ENCODE measurements at places on chromosomes 7 and 10.

DNA sequence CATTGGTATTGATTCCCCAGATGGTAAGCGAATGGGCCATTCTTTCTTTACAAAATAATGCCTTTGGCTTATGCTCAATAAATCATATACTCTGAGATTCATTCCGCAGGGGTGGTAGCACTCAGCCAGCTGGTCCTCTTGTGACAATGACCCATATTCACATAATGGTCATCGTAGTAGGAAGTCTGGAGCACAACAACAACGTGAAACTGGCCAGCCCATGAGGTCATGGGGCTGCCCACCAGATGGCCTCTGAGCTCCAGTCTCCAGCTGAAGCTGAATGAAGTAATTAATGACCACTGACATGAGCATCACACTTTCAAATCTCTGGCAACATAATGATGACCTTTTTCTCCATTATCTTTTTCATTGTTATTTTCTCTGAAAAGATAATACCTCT is 42.3 kb upstream of the SORCS1 start:
- no peak for DNase-seq

- no peak for DNase-seq
These were observed 811 bp downstream of the GPC2 start for GRCh38 chr7:100176096-100177044.

DNA sequence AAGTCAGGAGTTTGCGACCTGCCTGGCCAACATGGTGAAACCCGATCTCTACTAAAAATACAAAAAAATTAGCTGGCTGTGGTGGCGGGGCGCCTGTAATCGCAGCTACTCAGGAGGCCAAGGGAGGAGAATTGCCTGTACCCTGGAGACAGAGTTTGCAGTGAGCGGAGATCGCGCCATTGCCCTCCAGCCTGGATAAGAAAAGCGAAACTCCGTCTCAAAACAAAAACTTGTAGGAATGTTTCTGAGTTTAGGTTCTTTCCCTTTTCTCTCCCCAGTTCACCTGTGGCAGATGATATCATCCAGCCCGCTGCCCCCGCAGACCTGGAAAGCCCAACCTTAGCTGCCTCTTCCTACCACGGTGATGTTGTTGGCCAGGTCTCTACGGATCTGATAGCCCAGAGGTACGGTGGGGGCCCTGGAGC is 138.8 kb upstream of the BTBD16 start:
- no peak for DNase-seq

- no peak for DNase-seq
These were observed 94.1 kb downstream of the AOAH start for GRCh38 chr7:36630112-36630650.

GRCh38 chr7:92647011-92647625 is 56.9 kb upstream of the FAM133B start:
- DNase-seq: no peak

GRCh38 chr10:24718031-24718855 is 5.4 kb downstream of the ARHGAP21 start:
- peak; percentile 91 for DNase-seq

DNA sequence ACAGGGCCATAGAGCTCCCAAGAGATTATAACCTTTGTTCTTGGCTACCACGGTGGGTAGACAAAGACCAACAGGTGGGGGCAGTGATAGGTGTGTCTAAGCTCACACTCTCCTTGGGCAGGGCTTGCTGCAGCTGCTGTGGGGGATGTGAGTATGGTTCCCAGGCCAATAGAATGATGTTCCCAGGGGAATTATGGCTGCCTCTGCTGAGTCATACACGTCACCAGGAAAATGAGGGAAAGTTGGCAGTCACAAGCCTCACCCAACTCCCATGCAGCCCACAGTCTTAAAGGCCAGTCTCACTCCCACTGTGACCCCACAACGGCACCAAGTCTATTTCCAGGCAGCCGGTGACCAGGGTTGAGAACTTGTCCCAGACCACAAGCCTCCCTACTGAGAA is 453.4 kb upstream of the PODXL start:
- DNase-seq: peak; percentile 27

- DNase-seq: no peak
These were observed 96.3 kb downstream of the ATXN7L1 start for GRCh38 chr7:105779856-105780780.
